Stimulated activated CD4-positive, alpha-beta T cell treated with anti-CD3 and anti-CD28 coated beads, Interleukin-12 subunit alpha, Interleukin-12 subunit beta, amount 100 ng/mL, for 48 hours (primary cell): ENCODE measurements at places on chromosomes 1 and 21.

DNA sequence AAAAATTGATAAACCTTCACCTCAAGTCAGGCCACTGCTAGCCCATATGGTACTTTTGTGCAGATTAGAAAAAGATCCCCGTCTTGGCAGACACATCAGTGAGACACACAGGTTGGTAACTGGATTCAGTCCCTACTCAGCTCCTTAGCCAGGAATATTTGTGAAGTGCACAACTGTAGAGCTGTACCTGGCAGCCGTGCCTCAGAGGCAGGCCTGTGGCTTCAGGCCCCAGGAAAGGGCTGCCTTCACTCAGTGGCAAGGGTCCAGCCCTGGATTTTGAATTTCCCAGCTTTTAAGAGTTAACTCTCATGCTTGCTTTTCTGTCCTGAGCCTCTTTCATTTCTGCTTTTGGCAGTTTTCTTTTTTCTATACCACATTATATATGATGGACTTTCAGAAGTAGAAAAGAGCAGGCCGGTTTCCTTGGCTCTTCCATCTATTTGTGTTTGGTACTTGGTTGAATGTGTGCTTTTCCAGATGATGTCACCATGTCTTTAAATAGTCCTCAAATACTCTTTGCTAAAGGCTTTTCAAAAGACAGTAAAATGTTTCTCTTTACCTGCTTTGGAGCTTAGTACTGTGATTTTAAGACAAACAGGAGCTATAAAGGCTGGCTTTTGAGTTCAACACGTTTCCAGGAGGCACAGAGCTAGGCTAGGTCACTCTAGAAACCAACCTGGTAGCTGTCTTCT is 186.6 kb downstream of the AK5 start:
- DNase-seq, result no peak

DNA sequence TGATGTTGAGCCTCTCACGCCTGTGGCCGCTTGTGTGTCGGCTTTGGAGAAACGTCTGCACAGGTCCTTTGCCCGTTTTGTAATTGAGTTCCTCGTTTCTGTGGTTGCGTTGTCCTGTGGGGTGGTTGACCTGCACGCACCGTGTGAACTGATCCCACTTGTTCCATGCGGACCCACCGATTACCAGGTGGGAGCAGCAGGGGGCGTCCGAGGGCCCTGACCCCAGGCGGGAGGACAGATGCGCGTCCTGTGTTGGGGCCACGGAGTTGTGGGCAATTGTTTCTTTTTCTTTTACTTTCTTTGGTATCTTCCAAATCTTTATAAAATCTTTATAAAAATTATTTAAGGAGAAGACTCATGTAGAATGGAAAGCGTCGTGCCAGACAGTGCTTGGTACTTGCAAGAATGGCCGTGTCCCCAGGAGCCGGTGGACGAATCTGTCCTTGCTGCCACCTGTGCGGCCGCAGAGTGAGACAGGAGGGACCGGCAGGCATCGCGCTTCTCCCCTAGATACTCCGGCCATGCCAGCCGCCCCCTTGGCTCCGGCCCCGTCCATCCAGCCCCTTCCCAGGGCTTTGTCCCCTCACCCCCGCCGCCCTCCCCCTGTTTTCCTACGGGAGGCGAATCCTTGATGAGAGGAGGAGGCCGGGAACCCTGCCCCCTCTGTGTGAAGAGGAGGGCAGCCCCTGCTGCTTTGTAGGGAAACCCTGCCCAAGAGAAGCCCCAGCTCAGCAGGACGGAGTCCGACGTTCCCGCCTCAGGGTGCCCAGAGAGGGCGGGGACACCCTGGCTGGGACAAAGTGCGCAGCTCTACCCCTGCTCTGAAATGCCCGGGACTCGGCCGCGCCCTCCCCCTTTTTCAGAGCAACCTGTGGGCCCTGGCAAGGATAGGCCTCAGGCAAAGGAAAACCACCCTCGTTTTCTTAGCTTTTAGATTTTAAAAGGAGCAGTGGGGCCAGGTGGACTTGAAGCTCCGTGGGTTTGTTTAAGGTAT is 41.7 kb downstream of the PRKCZ start:
- peak; percentile 37 for DNase-seq

DNA sequence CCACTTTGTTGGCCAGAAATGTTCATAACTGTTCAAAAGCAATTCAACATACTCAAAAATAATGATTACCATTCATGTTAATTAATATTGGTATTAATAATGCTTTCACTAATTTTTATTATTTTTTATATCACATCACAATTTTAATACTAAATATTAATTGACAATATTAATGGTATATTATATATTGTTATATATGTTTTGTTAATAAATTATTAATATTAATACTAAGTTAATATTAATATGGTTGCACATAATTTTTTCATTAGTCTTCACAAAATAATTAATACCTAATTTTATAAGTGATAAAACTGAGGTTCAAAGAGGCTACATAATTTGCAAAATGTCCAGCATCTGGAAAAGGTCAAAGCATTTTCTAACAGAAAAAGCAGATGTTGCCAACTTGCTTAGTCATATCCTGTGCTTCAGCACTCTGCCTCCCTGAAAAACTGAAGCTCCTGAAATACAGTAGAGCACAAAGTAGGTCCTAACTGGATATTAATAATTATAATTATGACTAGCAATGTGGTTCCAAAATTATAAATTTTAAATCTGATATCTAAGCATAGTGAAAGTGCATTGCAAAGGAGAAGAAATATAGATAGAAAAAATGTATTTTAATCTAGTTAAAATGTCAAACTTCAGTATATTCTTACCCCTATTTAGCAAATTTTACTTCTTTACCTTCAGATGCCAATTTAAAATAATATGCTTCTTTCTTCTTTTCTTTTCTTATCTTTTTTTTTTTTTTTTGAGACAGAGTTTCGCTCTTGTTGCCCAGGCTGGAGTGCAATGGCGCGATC is 123.2 kb upstream of the TNFSF4 start:
- DNase-seq, result no peak

- DNase-seq, result no peak
Measured at GRCh38 chr1:11340233-11340632, 67.2 kb downstream of the UBIAD1 start.

GRCh38 chr1:109256085-109256484 is 6.7 kb downstream of the CELSR2 start:
- no peak for DNase-seq

GRCh38 chr1:171422511-171422910 is 62.8 kb upstream of the PRRC2C start:
- DNase-seq, result no peak

DNA sequence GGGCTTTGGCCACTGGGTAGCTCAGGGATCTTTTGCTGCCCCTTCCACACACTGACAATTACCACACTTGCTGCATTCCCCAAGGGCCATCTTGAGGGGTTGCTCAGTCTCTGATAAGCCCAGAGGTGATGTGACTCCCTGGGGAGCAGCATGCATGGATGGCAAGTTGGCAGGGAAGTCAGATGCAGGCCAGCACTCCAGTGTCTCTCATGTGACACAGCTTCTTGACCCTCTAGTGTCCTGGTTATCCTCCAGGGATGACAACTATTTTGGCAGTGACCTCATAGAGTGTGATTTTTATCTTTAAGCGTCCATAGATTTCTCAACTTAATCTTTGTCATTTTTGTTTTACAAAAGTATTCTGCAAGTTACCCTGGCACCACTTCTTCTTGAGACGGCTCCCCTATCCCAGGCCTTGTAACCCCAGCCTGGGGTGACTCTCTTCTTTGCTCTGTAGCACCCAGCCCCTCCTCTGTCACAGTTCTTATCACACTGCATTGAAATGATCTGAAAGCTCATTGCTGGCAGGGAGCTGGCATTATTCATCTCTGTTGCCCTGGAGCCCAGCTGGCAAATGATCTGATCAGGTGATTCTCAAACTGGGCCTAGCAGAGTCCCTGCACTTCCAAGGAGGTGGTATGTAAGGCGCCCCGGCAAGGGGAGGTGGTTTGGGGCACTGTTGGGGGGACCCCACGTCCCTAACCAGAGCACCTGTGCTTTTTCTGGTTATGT is 72.6 kb downstream of the TENT5C start:
- no peak for DNase-seq

GRCh38 chr1:54882519-54882918 is 4.5 kb downstream of the DHCR24 start:
- no peak for DNase-seq

GRCh38 chr1:237788069-237788468 is 102.7 kb downstream of the ZP4 start:
- DNase-seq, result no peak

DNA sequence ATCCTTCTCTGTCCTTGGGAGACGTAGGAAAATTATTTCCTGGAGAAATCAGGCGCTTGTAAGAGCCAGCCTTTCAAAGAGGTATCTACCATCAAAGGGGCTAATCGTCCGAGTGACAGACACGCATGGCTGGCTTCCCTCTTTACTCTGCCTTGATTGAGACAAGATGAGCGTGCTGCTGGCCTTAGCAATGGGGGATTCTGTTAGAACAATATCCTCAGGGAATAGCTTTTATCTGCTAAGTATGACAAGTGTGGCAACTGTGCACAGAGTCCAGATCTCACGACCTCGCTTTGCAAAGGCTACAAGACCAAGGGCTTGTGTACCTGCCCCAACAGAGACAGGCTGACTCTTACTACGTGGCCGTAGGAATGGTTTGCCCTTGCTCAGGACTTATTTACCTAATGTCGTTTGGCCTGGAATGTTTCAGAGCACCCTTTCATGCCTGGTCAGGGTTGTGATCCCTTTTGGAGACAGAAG is 417.1 kb downstream of the KIF26B start:
- DNase-seq, result no peak

GRCh38 chr1:155125511-155125945 is 2.1 kb upstream of the EFNA1 start:
- DNase-seq, result no peak

- no peak for DNase-seq
Measured at GRCh38 chr1:223326776-223327175, 37.2 kb downstream of the SUSD4 start.

DNA sequence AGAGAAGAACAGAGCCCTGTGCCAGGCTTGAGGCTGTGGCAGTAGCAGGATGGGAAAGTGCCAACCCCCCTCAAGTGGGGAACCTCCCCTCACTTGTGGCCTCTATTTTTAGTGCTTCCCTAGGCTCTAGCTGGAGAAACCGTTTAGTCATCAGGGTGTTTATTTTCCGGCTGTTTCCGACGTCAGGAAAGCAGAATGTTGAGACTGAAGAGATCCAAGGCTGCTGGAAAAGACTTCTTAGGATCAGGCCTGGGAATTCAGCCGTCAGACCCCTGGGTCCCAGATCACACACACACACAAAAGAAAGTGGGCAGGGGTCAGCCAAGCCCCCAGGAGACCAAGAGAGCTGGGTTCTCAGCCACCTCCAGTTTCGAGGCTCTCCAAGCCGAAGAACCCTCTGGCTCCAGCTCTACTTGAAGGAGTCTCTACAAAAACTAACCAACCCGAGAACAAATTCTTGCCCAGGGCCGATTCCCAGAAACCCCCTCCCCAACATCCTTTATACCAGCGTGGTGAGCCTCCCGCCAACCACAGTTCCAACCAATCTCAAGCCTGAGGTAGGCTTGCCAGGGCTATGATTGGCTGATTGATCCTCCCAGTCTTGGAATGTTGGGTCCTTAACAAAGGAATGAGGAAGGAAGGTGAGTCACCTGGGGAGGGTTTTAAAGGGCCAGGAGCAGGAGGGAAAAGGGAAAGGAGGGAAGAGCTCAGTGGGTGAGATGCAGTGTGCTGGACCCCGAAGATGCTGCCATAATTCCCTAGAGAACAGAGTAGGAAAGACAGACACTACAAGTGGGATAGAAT is 2.5 kb upstream of the MEF2D start:
- no peak for DNase-seq

DNA sequence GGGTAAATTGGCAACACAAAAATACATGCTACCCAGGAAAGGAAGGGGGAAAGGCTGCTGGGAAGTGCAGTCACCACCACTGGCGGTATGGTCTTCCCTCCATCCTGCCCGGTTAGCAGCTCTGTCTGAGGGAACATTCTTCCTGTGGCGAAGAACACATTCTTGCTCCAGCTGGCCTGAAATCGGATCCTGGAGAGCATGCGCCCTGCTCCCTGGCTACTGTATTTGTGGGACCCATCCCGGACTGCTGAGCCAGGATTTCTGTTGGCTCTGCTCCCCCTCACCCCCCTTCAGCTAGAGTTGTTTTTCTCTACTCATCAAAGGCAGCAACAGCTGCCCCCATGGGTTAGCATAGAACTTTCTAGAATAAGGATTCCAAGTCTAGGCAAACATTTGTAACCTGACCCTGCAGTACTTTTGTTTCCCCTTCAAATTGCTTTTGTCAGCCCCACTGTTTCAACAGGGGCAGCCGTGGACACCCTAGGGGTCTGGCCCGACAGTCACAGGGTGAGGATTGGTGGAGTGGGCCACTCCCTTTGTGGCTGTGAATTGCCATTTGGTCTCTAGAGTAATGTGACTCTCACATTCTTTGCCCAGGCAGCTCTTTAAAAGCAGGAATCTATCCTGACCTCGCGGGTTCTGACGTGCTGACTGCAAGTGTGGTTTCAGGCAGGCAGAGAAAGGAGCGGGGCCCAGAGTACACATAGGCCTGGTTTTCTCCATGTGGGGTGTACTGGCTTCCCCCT is 157.7 kb downstream of the TOMM20 start:
- DNase-seq, result no peak

- no peak for DNase-seq
Measured at GRCh38 chr1:229093609-229094336, 177.1 kb upstream of the RAB4A start.

DNA sequence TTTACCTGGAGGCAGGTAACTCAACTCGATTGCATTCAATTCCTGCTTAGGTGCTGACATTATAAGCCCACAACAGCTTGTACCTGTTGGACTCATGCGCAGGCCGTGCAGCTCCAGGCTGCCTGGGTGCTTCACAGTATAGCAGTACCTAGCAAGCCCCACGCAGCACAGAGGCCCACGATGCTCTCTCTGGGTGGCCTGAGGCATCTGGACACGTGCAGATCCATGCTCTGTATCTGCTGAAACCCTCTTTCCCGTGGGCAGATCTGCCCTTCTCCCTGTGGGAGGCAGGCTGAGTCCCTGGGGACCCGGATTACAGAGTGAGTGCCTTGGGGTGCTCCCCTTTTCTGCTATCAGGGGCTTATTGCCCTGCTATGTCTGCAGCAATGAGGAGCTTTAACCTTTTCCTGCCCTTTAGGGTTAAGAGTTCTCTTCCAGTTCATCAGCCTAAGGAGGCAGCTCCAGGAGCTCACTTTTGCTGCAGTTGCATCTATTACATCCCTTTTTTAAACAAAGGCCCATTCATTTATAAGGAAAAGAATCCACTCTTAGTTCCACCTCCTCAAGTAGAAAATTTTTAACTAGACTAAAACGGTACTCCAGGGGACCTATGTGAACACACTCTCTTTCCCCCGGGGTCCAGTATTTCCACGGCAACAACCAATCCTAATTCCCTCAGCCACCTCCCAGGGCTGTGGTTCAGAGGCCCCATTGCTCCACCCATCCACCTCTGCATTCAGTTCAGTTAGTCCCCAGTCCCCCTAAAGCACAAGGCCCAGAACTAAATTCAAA is 19.3 kb downstream of the ITPKB start:
- DNase-seq, result no peak

- DNase-seq, result no peak
Measured at GRCh38 chr1:90621986-90622385, 95.1 kb downstream of the BARHL2 start.

GRCh38 chr1:181083842-181084605 is 4.5 kb upstream of the IER5 start:
- peak; percentile 40 for DNase-seq

DNA sequence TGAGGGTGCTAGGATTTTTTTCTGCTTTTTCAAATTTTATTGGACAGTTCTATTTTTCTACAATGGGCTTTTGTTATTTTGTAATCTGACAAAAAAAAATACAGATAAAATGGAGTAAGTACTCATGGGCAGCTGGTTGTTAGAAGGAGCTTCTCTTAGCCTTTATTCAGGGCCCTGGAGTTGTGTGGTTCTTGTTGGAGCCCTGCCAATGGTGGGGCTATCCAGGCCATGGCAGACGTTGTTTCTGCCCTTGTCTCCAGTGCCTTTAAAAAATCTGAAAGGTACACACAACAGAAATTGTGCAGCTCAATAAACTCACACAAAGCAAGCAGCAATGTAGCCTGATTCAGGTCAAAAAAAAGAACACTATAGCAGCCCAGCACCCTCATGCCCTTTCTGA is 153.5 kb upstream of the GALNT2 start:
- no peak for DNase-seq
